Tibial nerve (tissue), 4 donors: ENCODE measurements at places on chromosomes 7 and 10. TPM values are rescaled to one million over a fixed set of nuclear protein-coding genes. Genes with fewer than 3 reads are reported as not detected.

Gene DYNC1I1
- 9.4 TPM for total RNA-seq

Gene SCART1
- 7.3 TPM for total RNA-seq

Gene DGKB
- total RNA-seq: 0.90 TPM

DNA sequence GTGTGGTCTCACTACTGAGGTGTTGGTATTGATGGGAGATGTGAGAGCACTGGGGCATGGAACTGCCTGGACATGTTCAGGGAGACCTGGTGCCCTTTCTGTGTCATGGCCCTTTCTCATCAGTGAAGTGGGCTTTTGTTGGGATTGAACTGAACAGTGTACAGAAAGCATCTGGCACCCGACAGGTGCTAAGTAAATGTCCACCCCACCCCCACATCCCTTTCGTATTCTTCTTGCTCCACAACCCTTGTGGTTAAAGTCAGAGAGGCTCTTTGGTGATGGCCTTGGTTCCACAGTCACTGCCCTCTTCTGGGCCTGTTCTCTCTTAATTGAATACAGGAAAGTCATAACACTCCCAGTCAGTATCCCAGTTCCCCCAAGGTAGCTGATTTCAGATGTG lies 5.4 kb downstream of the NOM1 start:
- H3K4me3 ChIP-seq: no peak overlapping the region
- no peak overlapping the region for H3K27ac ChIP-seq
- H3K27me3 ChIP-seq: no peaks in the 10 kb centered on the region
- no peaks in the 10 kb centered on the region for H3K36me3 ChIP-seq
- DNase-seq: no peak
- peaks cover 18% of the 10 kb centered on the region for H3K4me1 ChIP-seq

- H3K4me3 ChIP-seq: no peak overlapping the region
- no peaks in the 10 kb centered on the region for H3K4me1 ChIP-seq
- H3K36me3 ChIP-seq: no peaks in the 10 kb centered on the region
- no peaks in the 10 kb centered on the region for H3K27me3 ChIP-seq
- H3K27ac ChIP-seq: no peak overlapping the region
Observed at GRCh38 chr10:111119637-111120036, 42.8 kb downstream of the ADRA2A start.

DNA sequence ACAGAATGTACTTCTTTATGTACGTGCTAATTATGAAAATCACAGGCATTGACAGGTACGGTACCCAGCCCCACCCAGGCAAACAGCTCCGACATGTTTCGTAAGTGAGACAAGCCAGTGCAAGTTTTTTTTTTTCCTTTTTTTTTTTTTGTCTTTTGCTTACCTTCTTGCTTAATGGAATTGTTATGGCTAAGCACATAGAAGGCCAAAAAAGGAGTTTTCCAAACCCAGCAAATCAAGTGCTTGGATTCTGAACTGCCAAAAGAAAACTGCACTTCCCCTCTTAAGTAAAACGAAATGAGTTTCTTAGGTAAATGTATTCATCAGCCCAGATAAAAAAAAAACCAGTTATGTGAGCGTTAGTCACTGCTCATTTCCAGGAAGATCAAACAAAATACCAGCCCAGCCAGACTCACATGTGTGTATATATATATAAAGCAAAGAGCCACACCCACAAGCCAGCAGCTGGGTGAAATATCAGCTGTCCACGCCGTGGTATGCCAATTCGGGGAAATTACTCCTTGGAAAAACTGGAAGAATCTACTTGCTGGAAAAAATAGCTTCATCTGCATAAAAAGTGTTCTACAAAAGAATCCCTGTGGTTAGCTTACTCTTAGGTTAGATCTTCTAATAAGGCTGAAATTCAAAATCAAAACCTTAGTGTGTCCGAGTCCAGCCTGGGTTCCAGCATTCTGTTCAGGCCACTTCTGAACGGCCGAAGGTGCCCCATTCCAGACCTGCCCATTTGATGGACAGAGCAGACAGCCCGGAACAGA lies 8.0 kb downstream of the KLF6 start:
- peaks cover 30% of the 10 kb centered on the region for H3K36me3 ChIP-seq
- peak; percentile 45 for DNase-seq
- H3K4me3 ChIP-seq: no peak overlapping the region
- H3K27me3 ChIP-seq: no peaks in the 10 kb centered on the region
- H3K4me1 ChIP-seq: no peaks in the 10 kb centered on the region

- no peaks in the 10 kb centered on the region for H3K36me3 ChIP-seq
- no peak overlapping the region for H3K4me3 ChIP-seq
- no peak for DNase-seq
- H3K4me1 ChIP-seq: no peaks in the 10 kb centered on the region
Observed at GRCh38 chr10:131875501-131875900, 25.3 kb upstream of the PPP2R2D start.

GRCh38 chr7:148987751-148988512 lies 40.4 kb downstream of the PDIA4 start:
- H3K27me3 ChIP-seq: no peaks in the 10 kb centered on the region
- H3K4me1 ChIP-seq: peaks cover 9% of the 10 kb centered on the region
- H3K4me3 ChIP-seq: peak overlapping the region; percentile 72

DNA sequence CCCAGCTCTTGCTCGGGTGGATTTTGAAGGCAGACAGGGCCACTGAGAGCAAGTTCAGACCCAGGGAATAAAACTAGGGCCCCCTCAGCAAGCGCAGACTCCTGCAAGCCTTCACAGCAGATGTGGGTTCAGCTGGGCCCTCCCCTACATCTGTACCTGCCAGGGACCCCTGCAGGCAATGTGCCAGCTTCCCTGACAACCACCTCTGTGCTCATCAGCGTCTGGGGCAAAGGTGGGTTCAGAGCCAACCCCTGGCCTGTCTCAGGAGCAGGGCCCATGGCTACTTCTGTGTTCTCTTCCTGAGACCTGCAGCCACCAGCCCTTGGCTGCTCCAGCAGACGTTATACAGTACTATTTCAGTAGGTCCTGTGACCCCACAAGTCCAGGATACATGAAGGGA lies 189.5 kb downstream of the DIP2C start:
- no peak overlapping the region for H3K4me3 ChIP-seq
- peaks cover 5% of the 10 kb centered on the region for H3K4me1 ChIP-seq
- H3K27ac ChIP-seq: no peak overlapping the region
- no peak for DNase-seq

GRCh38 chr10:43204943-43205671 lies 61.8 kb downstream of the RASGEF1A start:
- H3K27ac ChIP-seq: no peak overlapping the region
- DNase-seq: peak; percentile 15
- H3K4me1 ChIP-seq: peaks cover 46% of the 10 kb centered on the region
- H3K36me3 ChIP-seq: peaks cover 13% of the 10 kb centered on the region

DNA sequence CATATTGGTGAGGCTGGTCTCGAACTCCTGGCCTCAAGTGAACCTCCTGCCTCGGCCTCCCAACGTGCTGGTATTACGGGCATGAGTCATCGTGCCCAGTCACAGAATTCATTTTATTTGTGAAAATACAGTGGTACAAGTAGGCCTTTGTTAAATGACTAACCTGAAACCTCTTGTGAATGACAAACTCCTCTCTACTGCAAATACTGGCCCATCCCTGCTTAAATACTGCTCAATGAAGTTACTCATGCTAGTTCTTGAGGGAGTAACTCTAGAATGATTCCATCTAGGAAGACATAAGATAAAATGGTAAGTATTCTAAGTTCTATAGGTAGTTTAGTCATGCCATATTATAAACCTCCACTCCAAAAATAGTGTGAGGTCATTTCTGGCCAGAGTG lies 80.7 kb downstream of the UBE2H start:
- H3K4me1 ChIP-seq: no peaks in the 10 kb centered on the region
- no peaks in the 10 kb centered on the region for H3K36me3 ChIP-seq
- no peak for DNase-seq
- H3K4me3 ChIP-seq: no peak overlapping the region
- H3K27me3 ChIP-seq: no peaks in the 10 kb centered on the region

DNA sequence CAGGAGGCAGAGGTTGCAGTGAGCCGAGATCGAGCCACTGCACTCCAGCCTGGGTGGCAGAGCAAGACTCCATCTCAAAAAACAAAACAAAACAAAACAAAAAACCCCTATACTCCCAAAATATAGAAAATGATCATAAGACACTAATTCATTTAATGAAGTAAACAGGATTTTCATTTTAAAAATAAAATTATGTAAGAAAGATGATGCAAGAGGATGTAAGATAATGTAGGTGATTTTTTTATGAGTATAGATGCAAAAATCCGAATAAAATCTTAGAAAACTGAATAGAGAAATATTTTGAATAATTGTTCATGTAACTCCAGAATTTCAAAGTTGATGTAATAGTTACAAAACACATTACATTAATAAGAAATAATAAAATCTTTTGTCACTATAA lies 3.6 kb upstream of the AS3MT start:
- no peaks in the 10 kb centered on the region for H3K27me3 ChIP-seq
- peaks cover 7% of the 10 kb centered on the region for H3K36me3 ChIP-seq
- no peak overlapping the region for H3K27ac ChIP-seq
- no peak for DNase-seq
- no peak overlapping the region for H3K4me3 ChIP-seq

DNA sequence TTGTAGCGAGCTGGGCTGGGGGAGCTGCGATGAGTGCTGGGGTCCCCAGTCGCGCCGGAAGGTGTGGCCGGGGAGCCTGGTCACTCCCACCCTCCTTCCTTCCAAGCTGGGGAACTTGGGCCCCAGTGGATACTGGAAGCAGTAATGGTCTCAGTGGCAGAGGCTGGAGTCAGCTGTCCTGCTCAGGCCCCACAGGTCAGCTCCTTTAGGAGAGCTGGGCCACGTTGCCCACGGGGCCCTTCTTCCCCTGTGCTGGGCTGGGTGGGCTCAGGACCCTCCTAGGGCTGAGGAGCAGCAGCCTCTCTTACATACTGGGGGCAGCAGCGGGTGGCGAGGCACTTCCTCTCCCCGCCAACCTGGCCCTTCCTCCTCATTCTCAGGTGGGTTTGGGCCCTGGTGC lies 200.6 kb upstream of the MKI67 start:
- DNase-seq: no peak
- no peak overlapping the region for H3K27ac ChIP-seq
- H3K36me3 ChIP-seq: no peaks in the 10 kb centered on the region
- no peaks in the 10 kb centered on the region for H3K4me1 ChIP-seq
- H3K27me3 ChIP-seq: no peaks in the 10 kb centered on the region

- H3K4me3 ChIP-seq: no peak overlapping the region
- H3K27ac ChIP-seq: no peak overlapping the region
- no peak for DNase-seq
- H3K4me1 ChIP-seq: no peaks in the 10 kb centered on the region
- no peaks in the 10 kb centered on the region for H3K36me3 ChIP-seq
- H3K27me3 ChIP-seq: no peaks in the 10 kb centered on the region
Observed at GRCh38 chr10:5477948-5478693, 21.2 kb downstream of the CALML5 start.

- DNase-seq: no peak
- H3K4me1 ChIP-seq: no peaks in the 10 kb centered on the region
- no peak overlapping the region for H3K4me3 ChIP-seq
- no peaks in the 10 kb centered on the region for H3K27me3 ChIP-seq
- H3K27ac ChIP-seq: no peak overlapping the region
- H3K36me3 ChIP-seq: no peaks in the 10 kb centered on the region
Observed at GRCh38 chr7:149598721-149599308, 101.2 kb upstream of the ZNF746 start.
